Astrocyte of the spinal cord (primary cell): ENCODE measurements at places on chromosomes 1 and 21.

DNA sequence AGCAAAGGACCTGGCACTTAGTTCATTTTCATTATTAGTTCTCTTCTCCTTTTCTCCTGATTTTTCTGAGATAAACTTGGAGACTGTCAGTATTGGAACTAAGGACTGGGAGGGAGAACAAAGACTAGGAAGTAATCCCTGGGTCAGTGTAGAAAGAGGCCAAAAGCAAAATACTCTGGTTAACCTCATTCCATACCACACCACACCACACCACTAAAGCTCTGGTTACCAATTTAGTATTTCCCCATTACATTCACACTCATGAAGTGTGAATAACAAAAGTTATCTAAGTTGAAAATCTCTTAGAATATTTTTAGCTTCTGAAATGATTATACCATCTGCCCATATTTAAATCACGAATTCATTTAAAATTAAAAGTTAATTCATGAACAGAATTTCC, 68.9 kb upstream of the DMRTA2 start:
- no peak for DNase-seq

DNA sequence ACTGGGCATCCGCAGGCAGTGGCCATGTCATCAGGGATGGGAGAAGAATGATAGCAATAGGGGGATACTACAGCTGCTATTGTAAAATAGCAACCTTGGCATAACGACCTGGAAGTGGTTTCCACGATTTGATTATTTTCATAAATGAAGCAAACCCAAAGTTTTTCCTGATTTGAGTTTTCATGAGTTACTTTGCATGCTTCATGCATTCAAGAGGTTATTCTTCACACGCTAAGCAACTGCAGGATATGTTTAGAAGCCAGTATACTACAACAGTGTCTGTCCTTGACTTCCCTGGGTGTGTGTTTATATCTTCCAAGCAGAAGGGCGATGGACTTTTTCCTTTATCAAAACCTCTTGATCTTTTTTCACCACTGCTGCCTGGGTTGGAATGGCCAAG, 281.1 kb upstream of the DUSP10 start:
- no peak for DNase-seq

DNA sequence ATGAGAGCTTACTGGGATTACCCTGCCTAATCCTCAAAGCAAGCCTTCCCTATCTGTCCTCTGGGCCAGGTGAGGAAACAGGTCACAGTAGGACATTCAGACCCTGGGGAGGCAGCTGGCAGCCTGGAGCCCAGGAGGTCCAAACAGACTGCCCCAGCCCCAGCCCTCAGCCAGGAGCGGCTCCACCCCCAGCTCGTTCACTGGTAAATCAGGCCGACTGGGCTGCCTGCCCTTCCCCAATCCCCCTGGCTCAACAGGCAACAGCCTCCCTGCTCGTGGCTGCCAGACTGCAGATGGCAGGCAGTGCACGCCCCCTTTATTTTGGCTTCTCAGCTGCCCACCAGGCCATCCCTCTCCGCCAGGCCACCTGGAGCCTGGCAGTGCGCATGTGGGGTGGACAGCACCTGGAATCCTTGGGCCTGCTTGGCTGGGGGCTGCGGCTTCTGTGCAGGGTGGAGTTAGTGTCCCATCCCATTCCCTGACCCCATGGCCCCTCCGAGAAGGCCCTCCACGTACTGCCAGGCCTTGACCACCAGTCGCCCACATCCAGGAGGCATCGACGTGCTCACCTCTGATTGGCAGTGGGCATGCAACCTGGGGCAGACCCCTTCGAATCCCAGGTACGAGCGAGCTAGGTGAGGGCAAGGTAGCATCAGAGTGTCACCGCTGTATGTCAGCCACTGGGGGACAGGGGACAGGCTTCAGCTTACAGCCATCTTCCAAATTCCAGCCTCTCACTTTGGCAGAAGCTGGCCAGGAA, 11.2 kb upstream of the ZNF670 start:
- DNase-seq: no peak

GRCh38 chr1:214102907-214103306, 115.1 kb downstream of the PROX1 start:
- peak; percentile 86 for DNase-seq

GRCh38 chr1:220631238-220631815, 58.8 kb upstream of the C1orf115 start:
- no peak for DNase-seq

GRCh38 chr1:207649865-207650580, 5.1 kb downstream of the CR1L start:
- DNase-seq: no peak
